ENCODE measurements at places on chromosomes 3 and 15.

GRCh38 chr3:95088464-95088863 lies 1025.6 kb downstream of the NSUN3 start:
- DNase-seq: no peak

GRCh38 chr15:62879770-62880169 lies 162.8 kb upstream of the TPM1 start:
- no peak for DNase-seq

DNA sequence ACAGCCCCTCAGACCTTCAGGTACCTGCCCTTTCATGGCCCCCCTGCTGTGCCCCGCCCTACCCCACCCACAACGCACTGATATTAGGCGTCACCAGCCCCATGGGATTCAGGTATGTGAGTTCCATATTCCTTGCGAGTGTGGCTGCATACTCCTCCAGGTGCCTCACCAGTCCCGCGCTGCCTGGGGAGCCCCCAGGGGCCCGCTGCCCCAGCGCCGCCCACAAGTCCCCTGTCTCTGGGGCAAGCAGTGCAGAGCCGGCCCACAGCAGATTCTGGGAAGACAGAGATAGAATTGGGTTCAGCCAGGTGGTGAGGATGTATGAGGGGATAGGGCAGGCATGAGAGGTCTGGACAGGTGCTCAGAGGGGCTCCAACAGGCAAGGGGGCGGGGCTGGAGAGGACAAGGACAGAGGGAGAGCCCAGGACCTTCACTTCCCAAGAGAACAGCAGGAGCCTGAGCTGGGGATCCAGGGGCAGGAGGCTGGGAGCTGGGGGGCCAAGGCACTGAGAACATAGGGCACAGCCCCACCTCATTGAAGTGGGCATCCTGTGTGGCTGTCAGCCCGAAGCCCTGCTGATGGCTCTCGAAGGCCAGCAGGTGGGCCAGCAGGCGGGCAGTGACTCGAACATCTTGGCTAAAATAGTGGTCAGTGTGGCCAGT lies 13.1 kb upstream of the SLC26A6 start:
- no peak for DNase-seq

GRCh38 chr15:92091155-92091734 lies 237.7 kb downstream of the SLCO3A1 start:
- DNase-seq: no peak

DNA sequence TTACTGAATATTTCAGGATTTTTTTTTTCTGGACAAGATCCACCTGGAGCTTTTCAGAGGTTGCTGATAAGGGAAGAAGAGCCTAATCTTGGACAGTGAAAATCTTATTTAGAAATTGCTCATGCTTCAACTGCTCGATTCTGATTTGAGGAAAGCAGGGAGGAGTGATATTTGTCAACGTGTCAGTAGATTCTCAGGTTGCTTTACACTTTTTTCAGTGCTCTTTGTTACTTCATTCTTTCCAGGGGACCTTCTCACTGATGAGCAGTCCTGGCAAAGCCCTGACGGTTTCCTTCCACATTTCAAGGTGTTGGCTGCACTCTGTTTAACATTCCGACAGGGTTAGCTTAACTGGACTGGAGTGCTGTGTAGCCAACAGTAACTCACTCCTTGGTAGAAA lies 24.1 kb upstream of the RARB start:
- DNase-seq: no peak

DNA sequence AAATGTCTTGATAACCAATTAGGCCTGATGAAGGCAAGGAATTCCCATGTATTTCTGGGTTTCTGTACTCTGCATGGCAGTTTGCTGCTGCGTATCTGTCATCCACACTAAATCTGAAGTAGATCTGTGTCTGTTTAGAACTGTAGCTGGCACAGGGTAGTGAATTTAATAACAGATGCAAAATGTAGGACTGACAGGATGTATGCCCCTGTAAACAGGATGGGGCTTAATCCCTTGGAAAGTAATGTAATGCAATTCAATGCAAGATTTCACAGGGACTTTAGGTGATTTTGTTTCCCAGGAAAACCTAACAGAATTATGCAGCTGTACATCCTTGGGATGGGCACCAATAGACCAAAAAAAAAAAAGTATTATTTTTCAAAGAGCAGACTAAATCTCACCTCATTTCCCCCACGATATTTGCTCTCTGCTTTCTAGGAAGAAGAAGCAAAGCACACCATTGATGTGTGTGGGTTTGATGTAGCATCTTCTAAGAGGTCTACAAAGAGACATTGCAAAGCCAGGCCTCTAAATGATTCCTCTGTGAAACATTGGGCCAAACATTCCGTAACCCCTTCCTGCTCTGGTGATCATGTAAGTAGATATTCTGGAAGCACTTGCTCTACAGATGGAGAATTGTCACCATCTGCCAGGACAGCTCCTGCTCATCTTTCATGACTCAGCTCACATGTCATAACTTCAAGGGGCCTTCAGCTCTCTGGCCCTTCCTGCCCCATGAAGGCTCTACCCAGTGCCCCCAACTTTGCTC lies 464.3 kb upstream of the RGMA start:
- no peak for DNase-seq

DNA sequence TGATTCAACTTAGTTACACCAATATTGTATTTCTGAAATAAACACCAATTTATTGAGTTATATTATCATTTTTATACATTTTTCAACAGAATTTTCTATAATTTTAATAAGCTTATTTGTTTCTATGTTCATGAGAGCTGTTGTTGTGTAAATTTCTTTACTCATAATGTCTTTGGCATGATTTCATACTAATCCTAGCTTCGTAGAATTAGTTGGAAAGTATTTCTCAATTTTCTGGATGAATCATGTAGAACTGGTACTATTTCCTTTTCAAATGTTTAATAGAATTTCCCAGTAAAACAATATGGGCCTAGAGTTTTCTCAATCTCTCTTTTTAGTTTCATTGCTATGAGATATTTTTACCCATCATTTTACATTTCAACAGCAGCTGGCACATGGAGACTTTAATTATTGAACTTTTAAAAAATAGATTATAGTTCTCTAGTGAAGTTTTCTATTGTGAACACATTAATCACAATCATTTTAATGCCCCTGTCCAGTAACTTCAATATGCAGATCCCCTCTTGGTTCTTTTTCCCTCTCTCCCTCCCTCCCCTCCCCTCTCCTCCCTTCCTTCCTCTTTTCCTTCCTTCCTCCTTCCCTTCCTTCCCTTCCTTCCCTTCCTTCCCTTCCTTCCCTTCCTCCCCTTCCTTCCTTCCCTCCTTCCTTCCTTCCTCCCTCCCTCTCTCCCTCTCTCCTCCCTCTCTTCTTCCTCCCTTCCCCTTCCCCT lies 1357.1 kb downstream of the ZPLD1 start:
- DNase-seq: no peak

GRCh38 chr15:98232761-98233160 lies 272.3 kb downstream of the ARRDC4 start:
- DNase-seq: no peak

- DNase-seq: no peak
Observed at GRCh38 chr3:124234852-124235252, 242.9 kb upstream of the ROPN1 start.

- DNase-seq: no peak
Observed at GRCh38 chr15:68300115-68300940, 22.8 kb downstream of the FEM1B start.

DNA sequence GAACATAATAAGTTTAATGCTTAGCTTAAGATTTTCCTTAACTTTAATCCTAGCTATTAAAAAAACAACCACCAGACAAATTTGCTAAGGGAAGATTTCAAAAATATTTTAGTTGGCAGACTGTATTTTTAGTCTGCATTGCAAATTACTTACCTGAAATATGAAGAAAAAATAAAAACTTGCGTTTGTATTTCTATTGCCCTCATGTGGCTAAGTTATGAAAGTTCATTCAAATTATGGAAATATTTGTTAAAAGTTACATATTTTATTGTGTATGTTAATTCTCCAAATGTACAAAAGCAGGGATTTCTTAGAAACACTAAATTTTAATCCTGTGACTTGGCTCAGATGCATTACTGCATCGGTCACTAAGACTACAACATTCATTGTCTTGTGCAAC lies 15.0 kb downstream of the GTF2A2 start:
- DNase-seq: no peak

DNA sequence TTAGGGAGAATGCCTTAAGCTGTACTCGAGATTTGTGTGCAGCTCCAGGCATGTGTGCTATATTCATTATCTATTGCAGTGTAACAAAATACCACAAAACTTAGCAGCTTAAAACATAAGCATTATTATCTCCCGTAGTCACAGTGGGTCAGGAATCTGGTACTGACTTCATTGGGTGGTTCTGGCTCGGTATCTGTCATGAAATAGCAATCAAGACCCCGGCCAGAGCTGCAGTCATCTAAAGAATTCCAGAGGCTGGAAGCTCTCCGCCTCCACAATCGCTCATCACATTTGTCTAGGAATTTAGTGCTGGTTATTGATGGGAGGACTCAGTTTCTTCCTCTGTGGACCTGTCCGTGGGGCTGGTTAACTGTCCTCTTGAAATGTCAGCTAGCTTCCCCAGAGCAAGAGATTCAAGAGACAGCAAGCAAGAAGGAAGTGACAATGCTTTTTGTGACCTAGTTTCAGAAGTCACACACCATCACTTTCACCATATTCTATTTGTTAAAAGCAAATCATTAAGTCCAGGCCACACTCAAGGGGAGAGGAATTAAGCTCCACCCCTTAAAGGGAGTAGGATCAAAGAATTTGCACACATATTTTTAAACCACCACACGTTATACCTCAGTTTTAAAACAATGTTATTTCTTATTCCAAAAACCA lies 76.1 kb downstream of the TOP2B start:
- DNase-seq: no peak

DNA sequence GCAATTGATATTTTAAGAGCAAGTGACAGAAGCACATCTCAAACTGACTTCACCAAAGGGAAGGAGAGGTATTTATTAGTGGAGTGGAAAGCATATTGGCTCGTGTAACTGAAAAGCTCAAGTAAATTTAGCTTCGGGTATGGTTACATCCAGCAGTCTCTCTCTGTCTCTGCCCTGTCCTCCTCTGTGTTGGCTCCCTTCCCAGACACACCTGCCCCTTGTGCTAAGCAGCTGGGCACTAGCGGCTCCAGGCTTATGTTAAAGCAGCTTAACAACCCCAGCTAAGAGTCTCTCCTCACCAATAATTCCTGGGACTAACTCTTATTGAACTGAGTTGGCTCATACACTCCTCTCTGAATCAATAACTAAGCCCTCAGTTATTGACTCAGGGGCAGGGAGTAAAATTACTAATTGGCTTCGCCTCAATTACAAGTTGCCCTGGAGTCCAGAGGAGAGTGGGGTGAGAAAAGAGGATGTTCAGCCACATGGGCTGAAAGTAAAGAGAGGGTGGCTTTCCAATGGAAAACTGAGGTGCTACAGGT lies 12.8 kb upstream of the SH3BP5 start:
- DNase-seq: no peak

DNA sequence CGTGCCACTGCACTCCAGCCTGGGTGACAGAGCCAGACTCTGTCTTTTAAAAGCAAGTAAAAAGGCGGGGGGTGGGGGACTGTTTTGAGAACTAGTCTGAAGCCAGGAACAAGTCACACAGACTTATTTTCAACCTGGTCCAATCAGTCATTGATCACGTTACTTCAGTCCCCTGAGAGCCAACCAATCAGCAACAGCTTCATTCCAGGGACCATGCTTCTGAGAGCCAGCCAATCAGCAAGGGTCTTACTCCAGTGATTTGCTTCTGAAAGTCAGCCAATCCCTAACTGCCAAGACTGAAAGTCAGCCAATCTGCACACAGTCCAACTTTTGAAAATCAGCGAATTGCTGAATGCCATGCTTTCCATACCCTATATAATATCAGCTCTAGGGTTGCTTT lies 48.6 kb upstream of the C15orf39 start:
- no peak for DNase-seq

- no peak for DNase-seq
Observed at GRCh38 chr3:1616744-1617143, 481.9 kb upstream of the CNTN4 start.

DNA sequence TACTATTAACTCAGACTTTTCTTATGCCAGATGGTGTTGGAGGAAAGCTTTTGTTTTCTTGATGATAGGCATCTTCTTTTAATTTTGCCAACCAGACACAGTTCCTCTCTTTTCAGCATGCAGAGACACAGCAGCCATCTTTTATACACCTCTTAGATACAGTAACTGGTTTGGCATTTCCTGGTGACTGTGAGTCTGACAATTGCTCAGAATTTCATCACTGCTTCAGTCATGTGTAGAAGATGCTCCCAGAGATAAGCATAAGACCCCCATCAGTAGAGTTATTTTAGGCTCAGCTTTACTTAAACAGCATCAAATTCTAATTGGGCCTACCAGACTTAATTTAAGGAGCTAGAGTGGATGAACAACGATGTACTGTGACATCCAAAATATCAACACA lies 779.0 kb downstream of the SQOR start:
- DNase-seq: no peak

DNA sequence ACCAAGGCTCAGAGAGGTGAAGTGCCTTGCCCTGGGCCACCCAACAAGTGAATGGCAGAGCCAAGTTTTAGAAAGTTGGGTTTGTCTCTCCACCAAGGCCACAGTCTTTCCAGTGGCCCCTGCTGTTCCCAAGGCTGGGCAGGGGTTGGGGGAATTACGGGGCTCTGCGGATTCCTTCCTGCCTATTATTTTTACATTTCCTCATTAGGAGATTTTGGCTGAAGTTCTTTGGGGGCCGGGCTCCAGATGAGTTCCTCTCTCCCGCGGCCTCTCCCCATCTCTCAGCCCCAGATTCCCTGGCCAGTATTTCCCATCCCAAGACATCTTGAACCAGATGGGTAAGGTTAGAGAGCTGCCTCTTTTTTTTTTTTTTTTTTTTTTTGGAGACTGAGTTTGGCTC lies 44.0 kb upstream of the SMAD6 start:
- DNase-seq: no peak

- no peak for DNase-seq
Observed at GRCh38 chr3:122255757-122256439, 69.2 kb upstream of the CSTA start.

DNA sequence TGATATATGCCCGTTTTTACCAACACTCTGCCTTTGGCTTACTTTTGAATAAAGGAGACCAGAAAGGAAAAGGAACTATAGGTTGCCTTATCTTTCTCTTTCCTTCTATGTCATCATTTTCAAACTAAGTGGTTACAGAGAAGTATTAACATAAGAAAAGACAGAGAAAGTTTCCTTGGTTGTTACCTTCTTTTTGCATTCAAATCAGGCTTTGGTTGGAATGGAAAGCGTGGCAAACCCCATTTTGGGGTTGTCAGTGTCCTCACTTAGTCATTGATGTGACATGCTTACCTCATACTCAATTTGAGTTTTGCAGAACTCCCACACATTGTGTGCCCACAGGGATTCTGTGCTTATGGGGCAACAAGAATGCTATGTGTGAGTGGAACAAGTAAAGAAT lies 3.7 kb upstream of the THRB start:
- no peak for DNase-seq

DNA sequence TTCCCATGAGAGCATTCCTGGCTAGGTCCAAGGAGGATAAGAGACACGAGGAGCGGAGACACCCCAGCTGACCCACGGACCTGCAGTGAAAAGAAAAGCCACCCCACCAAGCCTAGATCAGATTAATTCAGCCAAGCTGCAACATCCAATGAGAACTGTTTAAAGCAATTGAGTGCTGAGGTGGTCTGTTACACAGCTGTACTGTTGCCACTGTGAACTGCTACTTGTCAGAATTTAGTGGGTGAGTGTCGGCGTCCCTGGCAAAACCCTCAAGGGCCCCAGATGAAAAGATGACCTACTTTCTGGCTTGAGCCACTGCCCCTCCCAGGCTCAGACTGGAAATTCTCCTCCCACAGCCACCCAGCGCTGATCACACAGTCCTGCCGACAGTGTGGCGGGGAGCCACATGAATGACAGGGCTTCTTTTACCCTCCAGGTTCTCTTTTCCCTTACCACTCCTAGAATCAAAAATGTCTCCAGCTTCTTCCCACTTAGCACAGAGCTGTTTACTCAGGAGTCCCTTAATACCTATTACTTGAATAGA lies 26.4 kb upstream of the KBTBD12 start:
- no peak for DNase-seq
